ENCODE measurements at places on chromosomes 5 and 9. TPM values are rescaled to one million over a fixed set of nuclear protein-coding genes. Genes with fewer than 3 reads are reported as not detected.

The LRRC19 gene
- total RNA-seq = not detected

The KCNN2 gene
- total RNA-seq = 2.2 TPM

The QSOX2 gene
- total RNA-seq = 5.9 TPM

The INSL6 gene
- not detected for total RNA-seq

The WDR31 gene
- total RNA-seq = 0.28 TPM

The BRINP1 gene
- not detected for total RNA-seq

The ADAMTSL1 gene
- 49.2 TPM for total RNA-seq

The IQGAP2 gene
- 0.36 TPM for total RNA-seq

The HTR1A gene
- not detected for total RNA-seq

DNA sequence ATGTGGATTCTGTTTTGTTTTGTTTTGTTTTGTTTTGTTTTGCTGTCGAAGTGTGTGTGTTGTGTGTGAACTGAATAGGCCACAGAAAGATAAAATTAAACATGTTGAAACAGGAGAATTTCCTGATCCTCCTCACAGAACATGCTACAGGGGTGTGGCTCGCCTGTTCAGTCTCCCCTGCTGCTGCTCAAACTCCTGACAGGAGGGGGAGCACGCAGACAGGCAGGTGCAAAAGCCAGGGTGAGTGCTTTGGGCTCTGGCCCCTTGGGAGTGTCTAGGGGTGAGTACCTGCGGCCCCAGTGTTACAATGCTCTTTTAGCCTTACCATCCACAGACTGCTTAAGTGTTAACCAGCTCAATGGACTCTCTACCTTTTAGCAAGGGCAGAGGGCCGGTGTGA is 473.5 kb downstream of the MAT2B start:
- no peak for DNase-seq

GRCh38 chr5:100840370-100840769 is 62.7 kb downstream of the ST8SIA4 start:
- DNase-seq = peak; percentile 35

DNA sequence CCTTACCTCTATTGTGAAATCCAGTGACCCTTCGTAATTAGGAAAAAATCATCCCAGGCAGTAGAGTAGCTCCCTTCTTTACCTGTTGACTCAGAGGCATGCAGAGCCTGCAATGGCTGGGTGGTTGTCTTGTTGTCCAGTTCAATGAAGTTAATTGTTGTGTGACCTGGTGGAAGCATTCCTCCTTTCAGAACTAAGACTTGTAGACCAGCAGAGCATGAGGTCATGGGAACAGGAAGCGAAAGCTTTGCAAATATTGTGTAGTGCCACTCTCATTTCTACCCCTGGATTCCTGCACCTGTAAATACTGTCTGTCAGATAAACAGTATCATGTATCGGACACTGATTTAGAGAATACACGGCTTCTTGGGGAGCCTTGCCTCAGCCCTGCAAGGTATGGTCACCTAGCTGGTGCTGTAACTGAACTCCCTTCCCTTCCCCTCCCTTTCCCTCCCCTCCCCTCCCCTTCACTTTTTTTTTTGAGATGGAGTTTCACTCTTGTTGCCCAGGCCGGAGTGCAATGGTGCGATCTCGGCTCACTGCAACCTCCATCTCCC is 5.7 kb upstream of the PRXL2C start:
- no peak for DNase-seq

GRCh38 chr9:109244179-109245132 is 76.4 kb downstream of the EPB41L4B start:
- DNase-seq = peak; percentile 65

GRCh38 chr9:136141682-136142413 is 23.2 kb upstream of the TMEM250 start:
- DNase-seq = no peak

GRCh38 chr5:113050721-113051382 is 74.3 kb downstream of the DCP2 start:
- peak; percentile 84 for DNase-seq

- no peak for DNase-seq
Observed at GRCh38 chr5:88322785-88323184, 54.1 kb upstream of the TMEM161B start.

DNA sequence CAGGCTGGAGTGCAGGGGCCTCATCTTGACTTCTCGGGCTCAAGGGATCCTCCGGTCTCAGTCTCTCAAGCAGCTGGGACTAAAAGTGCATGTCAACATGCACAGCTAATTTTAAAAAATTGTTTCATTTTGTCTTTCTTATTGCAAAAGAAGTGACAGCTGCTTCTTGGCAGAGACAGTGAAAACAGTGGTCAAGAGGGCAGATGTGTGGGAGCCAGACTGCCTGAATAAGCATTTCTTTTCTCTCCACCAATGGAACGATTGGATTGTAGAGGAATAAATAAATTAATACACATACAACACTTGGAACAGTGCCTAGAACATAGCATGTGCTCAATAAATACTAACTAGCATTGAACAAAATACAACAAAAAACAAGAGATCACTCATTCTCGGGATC is 27.4 kb upstream of the KIF4B start:
- DNase-seq = no peak

- no peak for DNase-seq
Observed at GRCh38 chr9:93324191-93324834, 127.2 kb upstream of the FAM120A start.

- DNase-seq = peak; percentile 64
Observed at GRCh38 chr9:71249729-71250317, 128.4 kb upstream of the TRPM3 start.

- DNase-seq = no peak
Observed at GRCh38 chr5:151581347-151581746, 9.8 kb downstream of the FAT2 start.

Measured in IMR-90 (cell line).